Stimulated activated CD4-positive, alpha-beta T cell treated with anti-CD3 and anti-CD28 coated beads, TNF-alpha, amount 100 ng/mL, for 24 hours (primary cell): ENCODE measurements at places on chromosomes 7 and 10.

GRCh38 chr10:80484243-80484642, 30.1 kb downstream of the TSPAN14 start:
- no peak for DNase-seq

DNA sequence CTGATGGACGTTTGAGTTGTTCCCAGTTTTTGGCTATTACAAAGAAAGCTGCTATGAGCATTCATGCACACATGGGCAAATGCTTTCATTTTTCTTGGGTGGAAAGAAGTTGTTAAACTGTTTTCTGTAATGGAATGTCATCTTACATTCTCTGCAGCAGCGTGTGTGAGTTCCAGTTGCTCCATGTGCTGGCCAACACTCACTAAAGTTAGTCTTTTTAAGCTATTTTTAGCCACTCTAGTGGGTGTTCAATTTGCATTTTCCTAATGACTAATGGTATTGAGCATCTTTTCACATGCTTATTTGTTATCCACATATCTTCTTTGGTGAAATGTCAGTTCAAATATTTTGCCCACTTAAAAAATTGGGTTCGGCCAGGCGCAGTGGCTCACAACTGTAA, 82.8 kb upstream of the COL13A1 start:
- no peak for DNase-seq

DNA sequence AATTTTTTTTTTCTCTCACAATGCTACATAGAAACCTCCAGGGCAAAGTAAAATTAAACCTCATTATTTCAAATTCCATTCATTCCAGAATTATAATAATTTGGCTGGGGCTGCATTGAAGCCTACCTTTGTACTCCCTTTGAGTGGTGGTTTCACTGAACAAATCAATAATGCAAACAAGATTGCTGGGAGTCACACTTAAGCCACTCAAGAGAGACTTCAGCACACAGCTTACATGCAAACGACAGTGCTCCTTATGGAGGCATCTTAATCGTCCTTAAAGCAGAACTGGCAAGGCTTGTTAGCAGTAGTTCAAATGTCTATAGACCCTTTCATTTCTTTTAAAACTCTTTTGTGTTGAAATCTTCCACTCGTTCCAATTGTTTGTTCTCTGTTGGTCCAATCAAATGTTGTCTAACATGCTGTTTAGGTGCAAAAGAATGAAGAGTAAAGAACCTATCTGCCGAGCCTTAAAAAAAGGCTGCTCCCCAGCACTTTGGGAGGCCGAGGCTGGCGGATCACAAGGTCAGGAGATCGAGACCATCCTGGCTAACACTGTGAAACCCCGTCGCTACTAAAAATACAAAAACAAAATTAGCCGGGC, 294.9 kb downstream of the FGFR2 start:
- DNase-seq: no peak

GRCh38 chr7:53811555-53812079, 730.6 kb upstream of the VSTM2A start:
- DNase-seq: no peak

DNA sequence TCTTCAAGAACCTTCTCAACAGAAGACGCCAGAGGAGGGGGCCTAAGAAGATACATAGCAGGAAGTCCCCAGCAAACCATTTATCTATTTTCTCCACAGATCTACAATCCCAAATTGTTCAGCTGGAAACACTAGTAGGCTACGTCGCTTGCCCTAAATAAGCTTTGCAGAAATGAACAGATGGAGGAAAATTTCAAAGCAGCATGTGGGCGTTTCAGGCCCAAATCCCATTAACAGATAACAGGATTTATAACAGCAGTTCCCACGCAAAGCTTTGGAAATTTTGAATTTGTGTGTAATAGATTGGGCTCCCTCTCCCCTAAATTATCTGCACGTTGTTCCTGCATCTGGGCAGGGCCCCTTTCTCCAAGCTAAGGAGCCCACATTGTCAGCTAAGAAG, 60.6 kb upstream of the FRMD4A start:
- DNase-seq: no peak

GRCh38 chr10:116098411-116099022, 174.5 kb downstream of the GFRA1 start:
- DNase-seq: no peak

DNA sequence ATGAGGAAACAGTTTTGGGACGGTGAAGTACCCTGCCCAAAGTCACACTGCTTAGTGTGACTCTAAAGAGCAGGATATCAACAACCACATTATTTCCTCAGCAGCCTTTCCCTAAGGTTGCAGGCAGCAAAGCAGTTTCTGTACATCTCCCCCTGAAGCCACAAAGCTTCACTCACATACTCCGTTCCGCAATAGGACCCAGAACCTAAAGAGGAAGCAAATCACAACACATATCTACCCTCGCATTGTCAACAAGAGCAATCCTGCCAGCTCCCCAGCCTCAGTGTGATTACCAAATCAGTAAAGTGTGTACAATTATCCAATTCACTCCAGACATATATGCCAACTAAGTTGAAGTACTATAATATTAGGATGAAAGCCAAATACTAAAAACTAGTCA, 30.8 kb downstream of the VAX1 start:
- DNase-seq: no peak

DNA sequence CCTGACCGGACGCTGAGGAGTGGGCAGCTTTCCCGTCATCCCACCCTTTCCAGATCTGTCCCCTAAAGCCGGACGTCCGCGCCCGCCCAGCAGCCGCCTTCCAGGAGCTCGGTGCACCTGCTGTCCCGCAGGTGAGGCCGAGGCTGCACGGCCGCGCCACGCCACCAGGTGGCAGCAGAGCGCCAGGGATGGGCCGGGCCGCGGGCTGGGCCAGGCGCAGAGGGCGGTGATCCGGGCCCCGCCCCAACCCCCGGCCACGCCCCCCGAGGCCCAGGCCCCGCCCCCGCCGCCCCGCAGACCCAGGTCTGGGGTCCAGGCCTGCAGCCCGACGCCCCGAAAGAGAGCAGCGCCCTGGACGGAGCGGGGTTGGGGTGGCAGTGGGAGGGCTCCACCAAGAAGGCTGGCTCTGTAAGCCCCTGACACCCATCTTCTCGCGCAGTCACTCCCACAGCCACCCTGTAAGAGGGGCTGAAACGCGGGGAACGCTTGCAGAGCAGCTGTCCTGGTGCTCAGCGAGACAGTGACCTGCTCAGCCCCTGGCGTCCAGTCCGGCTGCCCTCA, 32.2 kb downstream of the FOXL3 start:
- peak; percentile 71 for DNase-seq

DNA sequence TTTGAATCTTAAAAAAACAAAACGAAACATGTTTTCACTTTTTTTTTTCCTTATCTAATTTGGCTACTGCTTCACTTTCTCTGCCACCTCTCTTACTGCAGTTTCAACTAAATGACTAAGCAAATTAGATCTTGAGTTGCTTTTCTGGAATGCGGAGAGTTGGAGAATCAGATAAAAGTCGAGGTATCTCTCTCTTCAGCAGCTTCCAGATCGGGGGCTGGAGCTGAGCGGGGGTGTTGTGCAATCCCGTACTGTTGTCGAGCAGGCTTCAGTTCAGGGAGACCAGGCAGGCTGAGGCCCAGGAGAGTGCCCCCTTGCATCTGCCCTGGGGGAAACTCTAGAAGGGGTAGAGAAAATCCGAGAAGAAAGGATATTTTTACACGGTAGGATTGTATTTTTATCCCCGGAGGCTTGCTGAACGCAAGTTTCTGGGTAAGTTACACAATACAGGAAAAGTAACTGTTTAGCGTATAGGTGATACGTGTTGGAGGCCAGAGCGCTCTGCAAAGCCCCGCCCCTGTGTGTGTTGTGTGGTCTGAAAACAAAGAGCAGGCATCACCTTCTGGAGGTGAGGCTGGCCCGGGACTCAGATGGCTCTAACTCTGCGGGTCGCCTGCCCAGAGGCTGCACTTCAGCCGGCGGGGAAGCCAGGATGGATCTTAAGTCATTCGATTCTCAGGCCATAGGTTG, 116.6 kb downstream of the KLF6 start:
- peak; percentile 53 for DNase-seq
